A549 treated with AZD2906 at 1 μM for 4 hours (cell line): ENCODE measurements at places on chromosomes 16 and 17. TPM values are rescaled to one million over a fixed set of nuclear protein-coding genes. Genes with fewer than 3 reads are reported as not detected.

TEKT1 gene
- total RNA-seq, result 0.07 to 0.22 TPM (median 0.15 TPM) in 4 of 5 replicates, not detected in the other

NPIPA3 gene
- 0.37 to 2.0 TPM (median 1.1 TPM) in 5 replicates for total RNA-seq

OR4D1 gene
- total RNA-seq, result 0.02 to 0.03 TPM in 2 of 5 replicates, not detected in the others

CLEC3A gene
- total RNA-seq, result not detected in 5 replicates

LASP1 gene
- 239 to 256 TPM (median 252 TPM) in 5 replicates for total RNA-seq

PTX4 gene
- 0.03 TPM in 1 of 5 replicates, not detected in the others for total RNA-seq

CRISPLD2 gene
- total RNA-seq, result 3.1 to 4.2 TPM (median 3.5 TPM) in 5 replicates

HBQ1 gene
- total RNA-seq, result 4.5 to 8.0 TPM (median 7.3 TPM) in 5 replicates

GCGR gene
- 0.14 to 0.55 TPM (median 0.34 TPM) in 5 replicates for total RNA-seq

RASD1 gene
- total RNA-seq, result 4.4 to 5.8 TPM (median 4.9 TPM) in 5 replicates

ADAP2 gene
- total RNA-seq, result 2.2 to 5.9 TPM (median 2.6 TPM) in 5 replicates

TBC1D28 gene
- not detected in 5 replicates for total RNA-seq

TERB1 gene
- 0.05 TPM in 1 of 5 replicates, not detected in the others for total RNA-seq

IRX3 gene
- 4.8 to 7.4 TPM (median 6.6 TPM) in 5 replicates for total RNA-seq

TMEM92 gene
- 14.3 to 19.6 TPM (median 17.0 TPM) in 5 replicates for total RNA-seq
